HTR-8/SVneo (cell line): ENCODE measurements at places on chromosomes 1 and 21.

DNA sequence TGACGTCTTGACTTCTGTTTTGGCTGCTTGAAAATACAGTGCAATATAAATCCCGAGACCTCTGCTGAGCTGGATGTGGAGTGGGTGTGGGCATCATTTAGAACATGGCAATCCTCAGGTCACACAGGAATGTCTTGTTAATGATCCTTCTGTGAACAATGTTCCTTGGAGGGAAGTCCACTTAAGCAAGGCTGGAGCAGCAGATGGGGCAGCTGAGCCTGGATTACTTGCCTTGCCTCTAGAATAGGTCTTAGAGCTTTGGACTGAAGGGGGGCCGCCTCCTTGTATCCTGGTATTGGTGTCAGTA is 926 bp upstream of the SCMH1 start:
- no peak for DNase-seq

- DNase-seq: no peak
These were observed 33.5 kb upstream of the ABCD3 start for GRCh38 chr1:94384485-94385265.

DNA sequence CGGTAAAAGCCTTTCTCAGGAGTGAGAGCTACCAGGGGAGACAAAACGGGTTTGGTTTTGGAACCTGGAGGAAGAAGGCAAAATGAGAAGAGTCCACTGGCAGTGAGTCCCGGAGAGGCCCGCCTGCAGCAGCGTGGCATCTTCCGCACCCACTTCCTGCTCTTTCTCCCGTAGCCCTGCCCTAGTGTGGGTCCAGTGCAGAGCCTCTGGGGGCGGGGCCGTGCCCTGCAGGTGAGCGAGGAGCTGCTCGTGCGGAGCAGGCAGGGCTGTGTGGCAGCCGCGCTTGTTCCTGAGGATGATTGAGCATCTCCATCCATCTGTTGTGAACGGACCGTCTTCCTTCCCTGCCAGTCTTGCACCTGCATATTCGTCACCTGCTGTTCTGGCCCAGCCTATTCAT is 66.5 kb downstream of the PEX14 start:
- no peak for DNase-seq

GRCh38 chr1:68375919-68376318 is 73.8 kb downstream of the RPE65 start:
- no peak for DNase-seq

DNA sequence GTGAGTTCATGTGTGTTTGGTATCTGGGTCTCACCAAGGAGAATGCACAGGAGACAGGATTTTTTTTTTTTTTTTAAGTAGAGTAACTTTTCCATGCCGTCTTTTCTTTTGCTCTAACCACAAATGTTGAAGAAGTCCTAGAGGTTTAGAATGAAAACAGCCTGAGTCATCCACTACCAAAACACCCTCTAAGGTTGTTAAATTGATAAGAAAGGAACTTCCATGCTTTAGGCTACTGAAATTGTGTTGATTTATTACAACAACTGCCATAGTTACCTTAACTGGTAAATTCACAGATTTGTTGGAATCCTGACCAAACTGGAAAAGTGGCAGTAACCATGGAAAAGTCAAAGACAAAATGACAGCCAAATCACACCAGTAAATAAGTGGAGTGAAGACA is 375.6 kb downstream of the AMY1C start:
- DNase-seq: no peak

DNA sequence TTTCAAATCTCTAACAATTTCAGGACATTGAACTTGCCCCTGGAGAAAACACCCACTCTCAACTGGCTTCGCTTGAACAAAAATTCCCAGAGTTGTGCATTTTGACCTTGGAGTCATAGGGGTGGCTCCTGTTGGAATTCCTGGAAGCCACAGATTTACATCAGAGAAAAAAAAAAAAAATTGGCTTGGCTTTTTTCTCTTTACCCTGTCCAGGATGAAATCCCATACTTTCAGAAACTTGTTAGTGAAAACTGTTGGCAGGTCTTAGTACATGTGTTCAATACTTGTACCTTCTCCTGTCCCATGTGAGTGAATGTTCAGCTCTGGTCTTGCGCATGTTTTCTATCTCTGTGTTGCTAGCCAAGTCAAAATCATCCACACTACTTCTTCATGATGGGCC is 228.8 kb downstream of the TGFB2 start:
- DNase-seq: no peak

DNA sequence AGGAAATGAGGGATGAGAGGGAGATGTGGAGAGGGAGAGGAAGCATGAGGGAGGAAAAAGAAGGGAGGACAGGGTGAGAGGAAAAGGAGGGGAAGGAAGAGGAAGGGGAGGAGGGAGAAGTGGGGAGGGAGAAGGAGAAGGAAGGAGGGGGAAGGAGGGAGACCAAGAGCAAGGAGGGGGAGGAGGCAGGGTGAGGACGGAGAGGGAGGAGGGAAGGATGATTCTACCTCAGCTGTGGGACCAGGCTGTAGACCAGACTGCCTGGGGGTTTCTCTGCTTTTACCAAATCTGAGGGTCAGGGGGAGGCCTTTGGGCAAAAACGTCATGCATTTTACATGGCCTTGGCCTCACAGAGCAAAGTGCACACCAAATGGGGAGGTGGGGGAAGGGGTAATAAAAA is 94.5 kb downstream of the KCND3 start:
- DNase-seq: no peak

- DNase-seq: no peak
These were observed 34.4 kb downstream of the NUCKS1 start for GRCh38 chr1:205715628-205716027.

DNA sequence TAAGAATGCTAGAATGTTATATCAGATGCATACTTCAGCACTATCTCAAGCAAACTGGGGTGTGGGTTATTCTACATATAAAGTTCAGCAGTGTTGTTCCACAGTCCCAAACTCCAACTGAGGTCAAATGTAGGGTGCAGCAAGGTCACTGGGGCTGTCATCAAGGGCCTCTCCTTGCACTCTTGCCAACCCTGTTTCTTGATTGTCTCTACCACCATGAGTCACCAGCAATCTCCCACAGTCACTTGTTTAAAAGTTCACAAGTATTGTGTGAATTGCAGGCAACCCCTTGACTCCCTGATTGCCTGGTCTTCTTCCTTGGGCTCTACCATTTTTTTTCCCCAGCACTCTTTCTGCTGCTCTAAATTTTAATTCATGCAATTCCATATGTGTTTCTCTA is 10.6 kb downstream of the METTL18 start:
- DNase-seq: no peak

GRCh38 chr1:234911787-234912186 is 216.8 kb downstream of the TOMM20 start:
- no peak for DNase-seq

- DNase-seq: no peak
These were observed 114.2 kb upstream of the ATP1A1 start for GRCh38 chr1:116258668-116259419.

- no peak for DNase-seq
These were observed 60.7 kb upstream of the PAX7 start for GRCh38 chr1:18569811-18570545.

DNA sequence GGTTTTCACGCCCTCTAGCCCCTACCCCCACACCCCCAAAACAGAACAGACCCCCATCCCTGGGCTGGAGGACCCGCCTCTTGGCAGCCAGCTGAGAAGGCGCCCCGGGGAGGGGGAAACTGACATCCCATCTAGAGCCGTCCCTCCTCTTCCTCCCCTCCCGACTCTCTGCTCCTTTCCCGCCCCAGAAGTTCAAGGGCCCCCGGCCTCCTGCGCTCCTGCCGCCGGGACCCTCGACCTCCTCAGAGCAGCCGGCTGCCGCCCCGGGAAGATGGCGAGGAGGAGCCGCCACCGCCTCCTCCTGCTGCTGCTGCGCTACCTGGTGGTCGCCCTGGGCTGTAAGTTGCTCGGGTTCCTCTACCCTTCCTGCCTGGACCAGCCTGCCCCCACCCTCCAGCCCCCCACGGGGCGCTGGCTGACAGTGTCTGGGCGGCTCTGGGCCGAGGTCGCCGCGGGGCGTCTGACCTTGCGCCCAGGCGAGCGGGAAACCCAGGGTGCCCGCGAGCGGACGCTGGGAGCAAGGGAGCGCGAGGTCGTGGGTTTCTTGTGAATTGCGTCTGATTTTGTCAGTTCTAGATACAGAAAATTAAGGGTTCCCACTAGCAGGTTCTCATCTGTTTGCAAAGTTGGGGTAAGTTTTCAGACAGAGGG is 618 bp downstream of the JAM2 start:
- DNase-seq: peak; percentile 49

DNA sequence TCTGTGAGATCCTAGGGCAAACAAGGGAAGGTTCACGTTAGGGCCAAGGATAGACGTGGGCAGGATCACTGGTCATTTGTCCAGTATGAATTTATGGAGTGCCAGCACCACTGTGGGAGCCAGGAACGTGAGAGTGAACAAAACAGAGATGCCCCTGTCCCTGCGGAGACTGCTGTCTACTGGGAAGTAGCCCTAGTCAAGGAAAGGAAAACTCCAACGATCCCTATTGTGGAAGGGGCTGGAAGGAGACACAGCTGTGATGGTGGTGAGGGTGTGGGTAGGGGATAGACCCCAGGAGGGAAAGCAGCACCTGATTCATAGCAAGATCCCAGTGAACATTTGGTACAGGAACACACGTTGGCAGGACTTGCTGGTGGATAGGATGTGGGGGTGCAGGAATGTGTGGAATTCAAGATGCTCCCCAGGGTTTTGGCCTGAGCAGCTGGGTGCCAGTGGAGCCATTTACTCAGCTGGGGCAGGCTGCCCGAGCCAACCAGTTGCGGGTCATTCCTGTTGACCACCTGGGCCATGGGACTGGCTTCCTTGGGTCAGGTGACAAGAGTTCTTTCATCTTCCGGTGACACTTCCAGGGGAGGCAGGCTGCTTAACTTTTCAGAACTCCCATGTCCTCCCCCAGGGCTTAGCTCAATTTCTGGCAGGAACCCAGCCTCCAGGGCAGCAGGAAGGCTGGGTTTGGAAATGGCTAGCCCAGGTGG is 1.2 kb upstream of the ATP13A2 start:
- peak; percentile 32 for DNase-seq

GRCh38 chr1:32349211-32349708 is 13.0 kb downstream of the FAM229A start:
- no peak for DNase-seq

GRCh38 chr1:14919751-14920150 is 233.8 kb upstream of the TMEM51 start:
- DNase-seq: no peak

- DNase-seq: no peak
These were observed 9.2 kb upstream of the SLAMF8 start for GRCh38 chr1:159817276-159818041.

- DNase-seq: no peak
These were observed 8.1 kb downstream of the GNAI3 start for GRCh38 chr1:109556563-109556962.

- no peak for DNase-seq
These were observed 76.9 kb downstream of the MRPL37 start for GRCh38 chr1:54276617-54277450.

- no peak for DNase-seq
These were observed at the start of gene PRKACB for GRCh38 chr1:84143796-84144565. Gene PRKACB, plus strand, starts transcription at chr1:84144271. Its CDS starts 91 bp downstream, at chr1:84144362.

DNA sequence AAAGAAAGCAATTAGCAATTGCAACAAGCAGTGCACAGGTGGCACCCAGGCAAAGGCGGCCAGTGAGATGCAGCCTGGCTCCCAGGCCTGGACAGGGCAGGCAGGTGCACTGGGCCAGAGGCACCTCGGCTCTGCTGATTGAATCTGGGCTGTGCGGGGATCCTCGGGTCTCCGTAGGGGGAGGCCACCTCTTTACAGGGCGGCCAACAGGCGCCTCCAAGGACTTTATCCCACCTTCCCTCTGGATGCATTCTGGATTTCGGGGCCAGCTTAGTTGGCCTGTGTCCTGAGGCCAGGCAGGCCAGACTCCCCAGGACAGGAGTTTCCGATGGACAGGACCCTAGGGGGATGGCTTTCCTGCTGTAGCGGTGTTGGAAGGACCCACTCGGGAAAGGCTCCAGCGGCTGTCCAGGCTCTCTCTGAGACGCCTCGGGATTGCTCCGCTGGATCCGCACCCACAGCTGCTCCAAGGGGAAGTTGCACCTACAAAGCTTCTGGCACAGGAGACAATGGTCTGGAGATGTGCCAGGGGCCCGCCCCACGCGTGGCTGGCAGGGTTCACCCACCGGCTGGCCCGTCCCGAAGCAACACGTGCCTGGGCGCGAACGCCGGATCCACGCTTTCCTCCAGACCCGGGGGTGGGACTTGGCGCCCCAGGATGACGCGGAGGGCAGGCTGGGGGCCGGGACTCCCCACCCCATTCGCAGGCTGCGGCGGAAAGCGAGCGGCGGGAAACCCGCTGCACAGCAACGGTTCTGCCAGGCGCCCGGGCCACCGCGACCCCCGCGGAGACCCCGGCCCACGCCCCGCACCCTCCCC is 810 bp downstream of the SLC19A1 start:
- peak; percentile 86 for DNase-seq

DNA sequence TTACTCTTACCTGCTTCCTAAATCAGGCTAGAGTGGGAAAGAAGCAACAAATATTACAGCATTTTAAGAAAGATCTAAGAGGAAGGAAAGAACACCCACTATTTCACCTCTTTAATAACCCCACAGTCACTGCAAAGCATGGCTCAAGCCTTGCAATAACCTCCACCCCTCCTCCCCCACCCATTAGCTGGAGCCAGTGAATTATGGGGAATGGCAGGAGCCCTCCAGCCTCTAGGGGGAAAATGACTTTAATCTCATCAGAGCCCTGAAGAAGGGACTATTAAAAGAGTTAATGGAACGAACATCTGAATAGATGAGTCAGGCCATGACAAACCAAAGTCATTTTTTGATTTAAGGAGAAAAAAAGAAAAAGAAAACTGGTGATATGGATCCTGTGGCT is 630.7 kb upstream of the PLXNA2 start:
- no peak for DNase-seq

DNA sequence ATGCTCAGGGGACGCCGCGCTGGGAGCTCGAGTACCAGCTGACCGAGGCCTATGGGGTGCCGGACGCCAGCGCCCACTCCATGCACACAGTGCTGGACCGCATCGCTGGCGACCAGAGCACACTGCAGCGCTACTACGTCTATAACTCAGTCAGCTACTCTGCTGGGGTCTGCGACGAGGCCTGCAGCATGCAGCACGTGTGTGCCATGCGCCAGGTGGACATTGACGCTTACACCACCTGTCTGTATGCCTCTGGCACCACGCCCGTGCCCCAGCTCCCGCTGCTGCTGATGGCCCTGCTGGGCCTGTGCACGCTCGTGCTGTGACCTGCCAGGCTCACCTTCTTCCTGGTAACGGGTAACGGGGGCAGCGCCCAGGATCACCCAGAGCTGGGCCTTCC is 1.3 kb upstream of the XKR8 start:
- DNase-seq: no peak

GRCh38 chr1:229229721-229230139 is 41.2 kb upstream of the RAB4A start:
- no peak for DNase-seq

GRCh38 chr21:29904359-29905282 is 35.2 kb downstream of the GRIK1 start:
- no peak for DNase-seq

- no peak for DNase-seq
These were observed 65.9 kb downstream of the KCNAB2 start for GRCh38 chr1:6111571-6111970.

- no peak for DNase-seq
These were observed 53.6 kb upstream of the RAP1A start for GRCh38 chr1:111565968-111566367.
